AG04449 (cell line): ENCODE measurements at places on chromosomes 12 and 14.

GRCh38 chr12:66898700-66899469 is 220.0 kb upstream of the GRIP1 start:
- DNase-seq: no peak

DNA sequence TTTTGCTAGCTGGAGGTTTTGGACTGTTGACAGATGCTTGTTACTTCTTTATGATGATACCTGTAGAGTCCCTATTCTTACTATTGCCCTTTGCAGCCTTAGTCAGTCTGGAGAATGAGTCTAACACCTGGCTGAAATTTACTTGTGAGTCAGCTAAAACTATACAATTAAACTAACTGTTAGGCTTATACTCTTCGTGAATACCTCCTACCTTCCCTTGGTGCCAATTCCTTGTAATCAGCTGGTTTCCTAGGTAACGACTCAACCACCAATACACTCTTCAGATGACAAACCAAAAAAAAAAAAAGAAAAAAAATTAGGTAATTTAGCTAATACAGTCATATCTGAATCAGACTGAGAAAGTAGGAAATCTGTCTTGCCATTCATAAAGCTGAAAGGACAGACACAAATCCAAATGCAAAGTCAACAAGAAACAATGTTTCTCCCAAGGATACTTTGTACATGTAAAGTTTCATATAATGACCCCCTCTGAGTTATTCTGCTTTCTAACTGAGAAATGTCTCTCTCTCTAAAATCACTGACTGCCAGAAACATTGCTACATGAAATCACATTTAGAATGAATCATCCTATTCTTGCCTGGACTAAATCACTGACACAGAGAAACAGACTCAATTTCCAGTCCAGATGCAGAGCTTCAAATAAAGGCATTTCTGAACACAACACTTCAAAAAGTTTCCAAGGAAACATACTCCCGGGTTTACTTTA is 56.5 kb upstream of the CDKL1 start:
- DNase-seq: peak; percentile 37

DNA sequence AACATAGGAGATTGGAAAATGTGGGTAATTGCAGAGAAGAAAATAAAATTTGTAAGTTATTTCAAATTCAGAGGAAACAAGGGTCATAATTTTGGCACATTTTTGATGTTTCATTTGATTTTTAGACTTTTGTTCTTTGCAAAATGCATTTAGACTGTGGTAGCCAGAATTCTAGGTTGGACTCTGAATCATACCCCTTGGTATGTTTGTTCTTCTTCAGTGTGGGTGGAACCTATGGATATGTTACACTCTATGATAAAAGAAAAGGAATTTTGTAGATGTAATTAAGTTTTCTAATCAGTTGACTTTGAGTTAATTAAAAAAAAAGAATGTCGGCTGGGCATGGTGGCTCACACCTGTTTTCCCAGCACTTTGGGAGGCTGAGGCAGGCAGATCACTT is 827.0 kb downstream of the AACS start:
- no peak for DNase-seq

DNA sequence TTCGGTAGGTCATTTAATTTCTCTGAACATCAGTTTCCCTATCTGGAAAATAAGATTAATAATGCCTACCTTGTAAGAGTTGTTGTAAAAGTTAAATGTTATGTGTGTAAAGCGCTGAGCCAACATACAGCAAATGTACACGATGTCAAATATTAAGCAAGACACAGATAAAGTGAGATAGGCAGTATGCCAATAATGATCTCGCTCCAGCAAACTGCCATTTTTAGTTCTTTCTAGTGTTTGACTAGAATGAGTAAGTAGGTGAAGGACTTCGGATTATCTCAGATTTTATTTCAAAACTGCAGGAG is 840 bp downstream of the DHRS7 start:
- no peak for DNase-seq

DNA sequence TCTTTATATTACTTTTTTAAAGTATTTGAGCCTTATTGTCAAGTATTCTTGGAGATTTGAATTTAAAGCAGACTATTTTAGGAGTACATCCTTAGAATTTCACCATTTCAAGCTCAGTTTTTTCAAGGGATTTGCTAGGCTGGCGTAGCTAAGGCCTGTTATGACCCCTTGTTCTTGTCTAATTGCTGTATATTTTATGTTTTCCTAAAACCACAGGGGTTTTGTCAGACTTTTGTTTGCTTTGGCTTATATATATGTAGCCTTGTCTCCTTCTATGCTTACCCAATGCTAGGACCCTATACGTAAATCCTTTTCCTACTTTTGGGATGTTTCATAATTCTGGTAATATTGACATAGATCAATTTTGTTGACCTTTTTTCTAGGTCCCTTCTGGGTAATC is 147.0 kb upstream of the SYT10 start:
- no peak for DNase-seq

DNA sequence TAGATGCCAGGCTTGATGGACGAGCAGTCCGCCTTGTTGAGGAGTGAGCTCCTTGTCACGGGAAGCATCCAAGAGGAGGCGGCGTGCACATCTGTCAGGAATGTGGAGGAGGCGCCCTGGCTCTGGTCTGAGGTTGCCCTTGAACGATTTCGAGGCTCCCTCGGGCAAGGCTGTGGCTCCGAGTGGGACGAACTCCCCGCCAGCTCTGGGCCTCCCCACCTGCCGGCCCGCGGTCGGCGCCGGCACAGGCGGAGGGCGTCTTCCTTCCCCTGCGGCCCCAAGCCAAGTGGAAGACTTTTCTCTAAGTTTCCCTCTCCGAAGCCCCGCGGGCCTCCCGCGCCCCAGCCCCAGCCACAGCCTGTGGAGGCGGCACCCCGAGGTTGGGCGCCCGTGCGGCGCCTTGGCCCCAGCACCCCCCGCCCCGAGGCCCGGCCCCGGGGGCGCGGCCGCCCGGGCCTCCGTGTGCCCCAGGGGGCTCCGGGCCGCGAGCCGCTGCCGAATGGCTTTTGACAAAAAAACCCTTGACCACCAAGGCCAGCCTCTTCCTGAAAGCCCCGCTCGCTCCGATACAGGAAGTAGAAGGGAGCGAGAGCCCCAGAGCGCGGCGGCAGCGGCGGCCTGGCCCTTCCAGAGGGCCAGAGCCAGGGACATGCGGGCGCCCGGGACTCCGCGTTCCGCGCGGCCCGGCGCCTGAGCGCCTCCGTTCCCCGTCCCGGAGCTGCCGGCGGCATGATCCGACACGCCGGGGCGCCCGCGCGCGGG is at the start of gene RIN3:
RIN3 (plus strand) TSS at position 578 of the 762 bp plus-strand sequence; CDS start at position 730, 152 bp downstream.
- DNase-seq: no peak

DNA sequence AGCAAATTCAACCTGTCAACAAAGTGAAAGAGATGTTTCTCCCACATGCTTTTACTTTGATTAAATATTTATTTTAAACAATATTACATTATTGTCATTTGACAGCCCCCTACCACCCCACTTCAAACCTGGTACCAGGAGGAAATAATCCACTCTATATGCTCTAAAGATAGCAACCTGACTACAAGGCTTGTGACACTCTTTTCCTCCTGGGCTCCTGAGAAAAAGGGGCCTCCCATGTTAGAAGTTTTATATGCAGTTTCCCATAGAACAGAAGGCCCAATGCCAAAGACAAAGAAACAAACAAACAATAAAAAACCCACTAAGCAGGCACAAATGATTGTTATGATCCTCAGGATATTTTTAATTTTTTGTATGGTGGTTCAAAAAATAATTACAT is 73.6 kb downstream of the RPS29 start:
- DNase-seq: no peak

DNA sequence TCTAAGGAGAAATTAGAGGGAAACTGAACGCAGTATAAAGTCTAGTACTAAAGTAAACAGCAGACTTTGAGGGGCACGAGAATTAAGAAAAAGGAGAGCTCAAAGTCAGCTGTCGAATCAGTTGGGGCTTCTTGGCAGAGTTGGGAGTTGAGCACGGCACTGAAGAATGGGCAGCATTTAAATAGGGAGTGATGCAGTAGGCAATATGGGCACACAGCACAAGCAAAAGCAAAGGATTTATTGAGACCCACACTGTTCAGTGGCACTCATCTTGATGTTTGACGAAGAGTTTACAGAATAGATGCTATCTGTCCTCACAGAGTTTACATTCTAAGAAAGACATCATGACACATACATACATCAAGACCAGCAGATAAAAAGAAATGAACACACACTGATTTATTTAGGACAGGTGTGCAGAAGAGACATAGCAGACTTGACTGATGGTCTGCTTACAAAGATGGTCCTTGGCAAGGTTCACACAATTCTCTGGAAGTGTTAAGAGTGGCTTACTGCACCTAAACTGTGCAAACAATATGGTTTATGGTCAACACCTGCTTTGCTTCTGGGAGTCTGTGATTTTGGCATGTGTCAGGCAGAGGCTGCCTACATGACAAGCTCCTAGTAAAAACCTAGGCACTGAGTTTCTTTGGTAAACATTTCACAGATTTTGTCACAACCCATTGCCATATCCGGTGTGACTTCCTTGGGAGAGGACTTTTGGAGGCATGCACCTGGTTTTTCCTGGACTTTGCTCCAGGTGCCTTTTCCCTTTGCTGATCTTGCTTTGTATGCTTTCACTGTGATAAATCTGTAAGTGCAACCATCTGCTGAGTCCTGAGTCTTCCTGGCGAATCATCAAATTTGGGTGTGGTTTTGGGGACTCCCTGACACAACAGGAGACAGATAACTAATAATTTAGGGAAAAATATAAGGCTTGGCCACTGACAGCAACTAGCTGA is 26.3 kb downstream of the ALKBH1 start:
- DNase-seq: no peak

- no peak for DNase-seq
These were observed 85.6 kb downstream of the GALNT9 start for GRCh38 chr12:132243596-132244310.

DNA sequence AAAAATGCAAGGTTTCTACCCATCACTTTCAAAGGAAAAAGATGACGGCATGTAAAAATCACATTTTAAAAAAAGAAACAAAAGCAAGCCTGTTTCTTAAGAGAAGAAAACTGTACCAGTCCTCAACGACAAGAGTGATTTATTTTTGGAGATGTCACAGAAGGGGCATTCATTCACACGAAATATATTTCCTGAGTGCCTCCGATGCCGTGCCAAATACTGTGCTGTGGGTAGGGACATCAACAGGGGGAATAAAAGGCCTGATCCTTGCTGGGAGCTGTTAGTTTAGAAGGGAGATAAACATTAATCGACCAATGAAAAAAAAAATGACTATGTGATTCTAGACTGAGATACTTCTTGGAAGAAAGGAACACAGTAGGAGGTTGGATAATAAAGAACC is 297.5 kb upstream of the SOX5 start:
- DNase-seq: no peak

- no peak for DNase-seq
These were observed 94.5 kb upstream of the G2E3 start for GRCh38 chr14:30464481-30464880.

DNA sequence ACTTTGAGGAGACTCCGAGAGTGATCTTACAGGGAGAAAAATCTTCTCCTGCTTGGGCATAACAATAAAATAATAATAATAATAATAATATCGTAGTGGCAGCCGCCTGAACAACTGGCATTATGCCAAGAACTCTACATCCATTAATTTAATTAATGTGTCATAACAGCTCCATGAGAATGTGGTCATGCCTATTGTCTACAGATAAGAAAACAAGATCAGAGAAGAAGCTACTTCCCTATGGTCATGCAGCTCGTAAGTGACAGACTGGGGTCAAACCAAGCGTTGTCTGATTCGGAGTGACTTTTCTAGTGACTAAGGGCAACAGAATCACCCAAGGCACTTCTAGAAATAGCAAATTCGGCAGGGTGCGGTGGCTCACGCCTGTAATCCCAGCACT is 11.7 kb downstream of the PROX2 start:
- DNase-seq: no peak

GRCh38 chr12:53065470-53065869 is 13.7 kb downstream of the SPRYD3 start:
- DNase-seq: no peak

DNA sequence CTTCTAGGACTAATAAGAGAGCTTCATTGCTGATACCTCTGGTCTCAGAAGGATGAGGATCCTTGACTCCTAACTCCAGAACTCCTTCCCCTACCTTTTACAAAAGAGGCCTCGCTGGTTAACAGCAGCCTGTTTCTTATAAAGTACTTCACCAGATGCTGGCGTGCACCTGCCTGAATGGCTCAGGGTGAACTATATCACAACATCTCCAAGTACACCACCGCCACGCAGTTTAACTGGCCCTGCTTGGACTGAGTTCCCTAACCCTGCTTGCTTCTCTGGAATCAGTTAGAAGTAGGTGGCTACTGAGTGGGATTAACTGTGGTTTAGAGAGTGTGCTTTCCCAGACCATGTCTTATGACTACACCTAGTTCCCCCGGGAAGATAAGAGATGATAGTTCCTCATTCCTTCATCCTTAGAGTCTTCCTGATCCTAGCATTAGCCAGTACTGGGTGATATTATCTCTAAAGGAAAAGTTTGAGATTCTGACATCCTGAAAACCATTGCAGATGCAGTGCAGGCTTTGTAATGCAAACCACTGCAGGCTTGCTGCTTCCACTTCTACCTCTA is 3.0 kb downstream of the FOXJ2 start:
- no peak for DNase-seq

DNA sequence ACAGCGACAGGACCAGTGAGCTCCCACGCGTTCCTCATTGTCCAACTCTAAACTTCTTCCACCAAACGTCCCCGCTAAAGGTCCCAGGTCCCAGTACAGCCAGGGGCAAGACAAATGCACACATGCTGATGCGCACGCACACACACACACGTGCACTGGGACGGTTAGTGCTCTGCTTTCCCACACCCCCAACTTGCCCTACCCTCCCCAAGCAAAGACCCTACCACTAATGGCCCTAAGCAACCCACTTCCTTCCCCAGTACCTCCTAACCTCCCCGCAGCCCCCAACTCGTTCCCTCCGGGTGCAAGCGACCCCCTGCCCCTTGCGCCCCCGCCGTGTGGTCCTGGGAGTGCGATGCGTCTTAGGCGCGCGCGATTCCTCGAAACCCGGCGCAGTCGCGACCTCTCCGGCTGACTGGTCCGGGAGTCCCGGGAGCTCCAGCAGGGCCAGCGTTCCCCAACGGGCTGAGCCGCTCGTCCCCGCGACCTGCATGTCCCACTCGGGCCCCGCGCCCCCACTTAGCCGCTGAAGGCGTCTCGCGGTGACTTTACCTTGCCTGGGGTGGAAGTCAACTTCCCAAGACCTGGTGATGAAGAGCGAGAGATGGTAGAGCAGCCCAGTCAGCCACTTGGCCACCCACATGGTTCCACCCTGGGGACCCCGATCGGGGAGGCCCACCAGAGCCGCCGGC is 578 bp downstream of the ADAMTS20 start:
- no peak for DNase-seq

DNA sequence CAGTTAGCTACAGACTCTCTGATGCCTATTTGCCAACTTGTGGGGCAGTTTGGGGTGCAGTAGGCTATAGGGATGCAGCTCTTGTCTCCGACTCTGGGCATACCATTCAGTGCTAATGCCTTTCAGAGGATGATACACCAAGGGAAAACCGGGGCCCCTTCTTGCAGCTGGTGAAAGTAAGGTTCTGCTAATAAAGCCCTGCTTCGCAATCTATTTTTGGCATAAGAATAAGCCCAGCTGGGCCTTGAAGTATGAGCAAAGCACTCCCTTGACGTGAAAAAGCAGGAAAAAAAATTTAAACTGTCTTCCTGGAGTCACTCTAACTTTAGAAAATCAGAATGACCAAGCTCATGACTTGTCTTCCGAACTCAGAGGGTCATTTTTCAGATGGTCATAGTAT is 124.1 kb upstream of the RBM19 start:
- no peak for DNase-seq

- DNase-seq: no peak
These were observed 5.3 kb upstream of the SERPINA4 start for GRCh38 chr14:94555991-94556390.

GRCh38 chr12:66555113-66555512 is 123.8 kb downstream of the GRIP1 start:
- DNase-seq: no peak

GRCh38 chr12:27998658-27999057 is 26.1 kb upstream of the PTHLH start:
- no peak for DNase-seq
